Calu3 (cell line): ENCODE measurements at places on chromosomes 4 and X.

DNA sequence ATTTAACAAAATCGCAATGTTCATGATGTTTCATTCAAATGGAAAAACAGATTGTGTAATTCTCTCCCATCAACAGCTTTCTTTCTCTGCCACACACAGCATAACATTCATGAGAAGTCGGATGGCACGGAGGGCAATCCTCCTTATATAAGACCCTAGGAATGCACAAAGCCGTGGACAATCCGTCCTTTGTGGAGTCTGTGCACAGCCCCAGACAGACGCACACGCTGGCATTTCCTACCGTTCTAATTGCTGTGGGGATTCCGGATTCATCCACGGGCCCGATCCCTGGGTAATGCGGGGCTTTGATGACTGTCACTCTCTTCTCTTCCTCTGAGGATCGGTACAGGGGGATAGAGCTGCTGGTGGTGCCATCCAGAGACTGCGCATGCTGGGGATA is 121.9 kb upstream of the PDLIM3 start:
- no peak for DNase-seq

GRCh38 chr4:7209699-7210098 is 17.4 kb downstream of the SORCS2 start:
- no peak for DNase-seq

DNA sequence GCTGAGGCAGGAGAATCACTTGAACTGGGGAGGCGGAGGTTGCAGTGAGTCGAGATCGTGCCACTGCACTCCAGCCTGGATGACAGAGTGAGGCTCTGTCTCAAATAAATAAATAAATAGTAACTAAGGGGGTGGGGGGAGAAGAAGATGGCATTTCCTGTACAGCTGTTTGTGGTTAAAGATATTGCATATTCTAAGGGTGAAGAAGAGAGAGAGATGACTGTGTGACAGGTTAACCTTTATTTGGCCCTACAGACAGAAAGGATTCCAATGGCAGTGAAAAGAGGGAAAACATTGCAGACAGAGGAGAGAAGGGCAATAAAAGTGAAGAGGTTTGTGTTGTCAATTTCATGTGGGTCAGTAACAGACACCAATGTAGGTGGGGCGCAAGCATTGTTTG is 9.4 kb downstream of the TASL start:
- no peak for DNase-seq

DNA sequence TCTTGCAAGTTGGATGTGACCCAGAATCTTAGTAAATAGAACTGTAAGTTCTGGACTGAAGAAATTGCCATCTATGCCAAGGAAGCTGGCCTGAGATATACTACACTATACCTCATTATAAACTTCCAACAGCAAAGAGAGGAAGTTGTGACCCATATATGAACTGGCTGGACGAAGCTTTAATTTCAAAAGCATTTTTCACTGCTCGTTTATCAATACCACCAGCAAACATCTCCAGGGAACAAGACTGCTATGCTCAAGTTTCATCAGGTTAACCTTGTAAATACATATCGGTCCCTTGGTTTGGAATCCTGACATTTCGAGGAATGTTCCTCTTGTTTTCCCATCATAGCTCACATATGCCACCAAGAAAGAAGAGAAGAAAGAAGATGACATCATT is 334.5 kb upstream of the IGFBP7 start:
- no peak for DNase-seq

DNA sequence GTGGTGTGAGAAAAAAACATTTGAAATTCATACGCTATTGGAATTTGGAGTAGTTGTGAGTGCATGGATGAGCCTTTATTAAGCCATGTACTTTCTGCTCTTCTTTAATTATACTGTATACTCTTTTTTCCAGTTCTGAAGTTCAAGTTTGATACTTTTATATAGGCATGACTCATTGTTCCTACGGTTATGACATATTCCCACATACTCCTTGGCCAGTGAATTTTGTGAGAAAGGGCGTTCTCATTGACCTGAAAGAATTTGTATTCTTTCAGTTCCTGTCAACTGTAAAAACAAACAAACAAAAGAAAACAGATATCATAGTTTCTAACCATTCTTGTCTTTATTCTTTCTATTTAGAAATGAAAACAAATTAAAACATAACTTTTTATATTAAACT is 407.3 kb downstream of the MAPK10 start:
- no peak for DNase-seq

DNA sequence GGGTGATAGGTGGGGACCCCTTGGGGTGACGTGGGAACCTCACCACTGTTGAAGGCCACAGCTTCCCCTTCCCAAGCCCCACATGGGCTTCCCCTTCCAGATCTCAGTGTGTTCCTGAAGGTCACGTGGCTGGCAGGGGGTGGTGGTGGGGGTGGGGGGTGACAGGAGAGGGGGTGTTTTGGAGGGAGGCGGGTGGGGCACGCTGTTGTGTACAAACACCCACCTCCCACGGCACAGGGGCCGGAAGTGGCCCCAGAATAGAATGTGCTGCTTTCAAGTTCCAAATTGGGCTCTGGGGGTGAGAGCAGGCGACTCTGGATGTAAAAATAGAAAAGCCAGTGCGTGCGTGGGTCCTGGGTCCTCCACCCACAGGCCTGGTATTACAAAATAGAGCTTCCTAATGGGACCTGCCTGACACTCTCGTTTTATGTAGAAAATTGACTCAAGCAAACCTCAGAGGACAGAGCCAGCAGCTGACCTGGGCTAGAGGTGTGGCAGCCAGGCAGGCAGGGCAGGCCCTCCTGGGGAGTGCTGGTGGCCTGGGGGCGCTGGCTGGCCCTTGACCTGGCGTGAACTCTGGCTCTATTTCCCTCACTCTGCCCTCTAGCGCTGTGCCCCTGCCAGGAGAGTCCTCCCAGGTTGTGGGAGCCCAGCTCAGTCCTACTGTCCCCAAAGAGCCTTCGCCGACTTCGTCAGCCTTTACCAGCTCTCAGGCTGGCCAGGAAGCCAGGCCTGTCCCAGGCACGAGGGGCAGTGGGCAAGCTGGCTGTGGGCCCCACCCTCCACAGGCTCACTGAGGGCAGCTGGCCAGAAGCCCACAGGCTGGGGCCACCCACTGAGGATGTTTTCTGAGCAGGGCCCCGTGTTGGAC is 5.4 kb upstream of the SH3BP2 start:
- no peak for DNase-seq

- DNase-seq: no peak
Measured at GRCh38 chr4:81600520-81601357, 129.0 kb upstream of the RASGEF1B start.

GRCh38 chr4:54085284-54085683 is 14.7 kb upstream of the GSX2 start:
- no peak for DNase-seq

GRCh38 chr4:26839016-26839415 is 21.6 kb upstream of the STIM2 start:
- no peak for DNase-seq

- DNase-seq: no peak
Measured at GRCh38 chrX:153800746-153801145, 6.3 kb downstream of the SSR4 start.
